ENCODE measurements at places on chromosomes 12 and 14.

DNA sequence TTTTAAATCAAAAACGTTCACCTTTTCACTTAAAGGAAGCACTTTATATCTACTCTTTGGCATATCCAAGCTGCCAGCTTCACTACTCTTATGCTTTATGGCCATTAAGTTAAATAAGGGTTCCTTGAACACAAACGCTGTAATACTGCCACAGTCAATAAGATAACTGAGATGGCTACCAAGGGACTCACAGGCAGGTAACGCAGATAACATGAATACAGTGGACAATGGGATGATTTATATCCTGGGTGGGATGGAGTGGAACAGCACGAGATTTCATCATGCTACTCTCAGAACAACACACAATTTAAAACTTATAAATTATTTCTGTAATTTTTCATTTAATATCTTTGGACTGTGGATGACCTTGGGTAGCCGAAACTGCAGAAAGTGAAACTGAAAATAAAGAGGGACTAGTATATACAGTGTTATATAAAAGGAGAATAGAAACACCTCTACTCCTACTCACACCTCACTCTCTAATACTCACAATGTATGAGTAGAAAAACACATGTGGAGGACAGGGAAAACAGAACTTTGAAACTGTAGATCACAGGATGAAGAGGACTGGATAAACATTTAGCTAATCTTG lies 367.3 kb downstream of the C12orf50 start:
- no peak for DNase-seq

GRCh38 chr14:89955022-89955744 lies 544 bp upstream of the TDP1 start:
- DNase-seq = no peak

- no peak for DNase-seq
Measured at GRCh38 chr12:3718100-3718499, 34.8 kb downstream of the CRACR2A start.

DNA sequence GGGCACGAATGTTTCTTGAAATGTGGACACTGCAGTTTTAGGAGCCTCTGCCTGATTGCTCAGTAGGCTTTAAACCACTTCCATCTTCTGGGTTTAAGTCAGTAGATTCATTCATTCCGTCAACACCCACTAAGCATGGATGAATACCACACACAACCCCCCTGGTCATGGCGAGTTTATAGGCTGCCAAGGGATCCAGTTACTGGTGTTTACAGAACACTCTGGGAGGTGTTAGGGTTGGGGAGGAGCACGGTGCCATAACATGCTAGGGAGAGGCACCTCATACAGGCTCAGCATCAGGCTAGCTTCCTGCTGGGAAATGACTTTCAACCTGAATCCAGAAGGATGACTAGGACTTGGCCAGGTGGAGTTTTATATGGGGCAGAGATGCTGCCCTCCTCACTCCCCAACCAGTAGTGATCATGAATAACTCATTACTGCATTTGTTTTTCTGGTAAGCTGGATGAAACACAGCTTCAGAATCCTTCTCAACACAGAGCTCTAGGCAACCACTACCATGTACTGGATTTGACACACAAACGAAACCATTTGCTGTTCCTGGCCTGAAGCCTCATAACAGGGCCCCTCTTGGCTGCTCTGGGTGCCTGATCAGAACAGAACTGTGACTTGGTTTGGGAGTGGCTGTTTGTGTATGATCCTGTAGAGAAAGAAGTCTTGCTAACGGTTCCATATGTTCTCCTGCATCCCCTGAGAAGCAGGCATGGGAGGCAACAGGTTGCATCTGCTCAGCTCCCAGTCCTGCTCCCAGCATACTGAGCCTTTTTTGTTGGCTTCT lies 47.9 kb downstream of the FBXW8 start:
- DNase-seq = no peak

GRCh38 chr12:110778833-110779577 lies 36.3 kb upstream of the PPP1CC start:
- no peak for DNase-seq

DNA sequence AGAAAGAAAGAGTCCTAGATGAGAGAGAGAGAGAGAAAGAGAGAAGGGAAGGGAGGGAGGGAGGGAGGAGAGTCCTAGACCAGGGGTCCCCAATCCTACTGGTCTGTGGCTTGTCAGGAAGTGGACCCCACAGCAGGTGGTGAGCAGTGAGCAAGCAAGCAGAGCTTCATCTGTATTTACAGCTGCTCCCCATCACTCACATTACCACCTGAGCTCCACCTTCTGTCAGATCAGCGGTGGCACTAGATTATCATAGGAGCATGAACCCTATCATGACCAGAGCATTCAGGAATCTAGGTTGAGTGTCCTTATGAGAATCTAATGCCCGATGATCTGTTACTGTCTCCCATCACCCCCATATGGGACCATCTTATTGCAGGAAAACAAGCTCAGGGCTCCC lies 39.2 kb upstream of the AMN1 start:
- DNase-seq = no peak

GRCh38 chr14:61321385-61322010 lies at the start of gene PRKCH:
PRKCH (plus strand) TSS chr14:61321579; CDS start chr14:61322102, 523 bp downstream.
- peak; percentile 72 for DNase-seq
